ENCODE measurements at places on chromosomes 13 and 19. TPM values are rescaled to one million over a fixed set of nuclear protein-coding genes. Genes with fewer than 3 reads are reported as not detected.

GRCh38 chr13:98939660-98940191, 38.1 kb downstream of the DOCK9 start:
- no peak for DNase-seq

Gene PTOV1
- 45.1 TPM for total RNA-seq

DNA sequence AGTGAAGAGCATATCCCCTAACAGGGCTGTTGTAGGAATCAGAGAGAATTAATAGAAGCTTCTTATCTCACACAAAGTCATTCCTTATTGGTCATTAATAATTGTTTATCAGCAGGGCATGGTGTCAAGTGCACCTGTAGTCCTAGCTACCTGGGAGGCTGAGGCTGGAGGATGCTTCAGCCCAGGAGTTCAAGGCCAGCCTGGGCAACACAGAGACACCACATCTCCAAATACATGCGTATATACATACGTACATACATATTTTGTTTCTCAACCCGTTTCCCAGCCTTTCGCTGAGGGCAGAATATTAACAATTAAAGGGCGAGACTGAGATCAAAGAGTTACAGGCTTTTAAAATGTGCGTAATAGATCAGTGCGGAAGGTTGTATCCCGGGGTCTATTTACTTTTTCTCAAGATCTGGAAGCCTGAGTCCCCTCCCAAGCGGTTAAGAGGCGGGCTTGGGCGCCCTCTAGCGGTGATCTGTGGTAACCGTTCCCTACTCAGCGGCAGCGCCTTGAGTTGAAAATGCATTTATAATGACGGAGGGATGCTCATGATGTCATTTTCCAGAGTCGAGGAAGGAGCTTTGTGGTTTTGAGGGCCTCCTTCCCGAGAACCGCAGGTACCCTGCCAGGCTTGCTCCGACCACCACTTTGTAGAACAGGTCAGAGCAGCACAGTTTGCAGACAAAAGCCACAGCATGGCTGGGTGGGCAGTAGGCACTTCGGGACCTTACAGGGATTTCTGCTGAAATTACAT, 169.6 kb upstream of the GPR12 start:
- DNase-seq: peak; percentile 53

DNA sequence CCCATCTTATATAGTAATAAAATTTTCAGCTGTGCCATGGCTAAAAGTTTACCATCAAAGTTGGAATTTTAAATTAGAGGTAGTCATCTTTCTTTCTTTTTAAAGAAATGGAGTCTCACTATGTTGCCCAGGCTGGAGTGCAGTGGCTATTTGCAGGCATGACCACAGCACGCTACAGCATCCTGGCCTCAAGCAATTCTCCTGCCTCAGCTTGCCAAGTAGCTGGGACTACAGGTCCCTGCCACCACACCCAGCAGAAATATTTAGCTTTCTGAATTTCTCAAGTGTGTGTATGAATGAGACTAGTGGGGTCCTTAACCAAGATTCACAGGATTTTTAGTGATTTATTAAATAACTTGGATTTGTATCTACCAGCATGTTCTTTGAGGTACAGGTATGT, 30.5 kb upstream of the USPL1 start:
- no peak for DNase-seq

DNA sequence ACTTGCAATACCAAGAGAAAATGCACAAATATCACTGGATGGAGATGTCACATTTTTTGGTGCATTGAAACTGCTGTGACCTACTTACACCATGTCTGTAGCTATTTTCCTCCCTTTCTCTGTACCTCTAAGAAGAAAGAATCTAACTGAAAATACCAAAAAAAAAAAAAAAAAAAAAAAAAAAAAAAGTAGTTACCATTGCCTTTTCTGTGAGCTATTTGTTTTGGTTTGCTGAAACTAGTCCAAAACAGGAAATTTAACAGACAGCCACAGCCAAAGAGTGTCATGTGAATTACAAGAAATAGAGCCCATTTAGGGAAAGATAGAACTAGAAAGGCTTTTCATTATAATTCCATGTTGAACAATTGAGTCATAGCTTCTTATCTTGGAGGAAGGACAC, 37.3 kb downstream of the TNFSF13B start:
- no peak for DNase-seq

DNA sequence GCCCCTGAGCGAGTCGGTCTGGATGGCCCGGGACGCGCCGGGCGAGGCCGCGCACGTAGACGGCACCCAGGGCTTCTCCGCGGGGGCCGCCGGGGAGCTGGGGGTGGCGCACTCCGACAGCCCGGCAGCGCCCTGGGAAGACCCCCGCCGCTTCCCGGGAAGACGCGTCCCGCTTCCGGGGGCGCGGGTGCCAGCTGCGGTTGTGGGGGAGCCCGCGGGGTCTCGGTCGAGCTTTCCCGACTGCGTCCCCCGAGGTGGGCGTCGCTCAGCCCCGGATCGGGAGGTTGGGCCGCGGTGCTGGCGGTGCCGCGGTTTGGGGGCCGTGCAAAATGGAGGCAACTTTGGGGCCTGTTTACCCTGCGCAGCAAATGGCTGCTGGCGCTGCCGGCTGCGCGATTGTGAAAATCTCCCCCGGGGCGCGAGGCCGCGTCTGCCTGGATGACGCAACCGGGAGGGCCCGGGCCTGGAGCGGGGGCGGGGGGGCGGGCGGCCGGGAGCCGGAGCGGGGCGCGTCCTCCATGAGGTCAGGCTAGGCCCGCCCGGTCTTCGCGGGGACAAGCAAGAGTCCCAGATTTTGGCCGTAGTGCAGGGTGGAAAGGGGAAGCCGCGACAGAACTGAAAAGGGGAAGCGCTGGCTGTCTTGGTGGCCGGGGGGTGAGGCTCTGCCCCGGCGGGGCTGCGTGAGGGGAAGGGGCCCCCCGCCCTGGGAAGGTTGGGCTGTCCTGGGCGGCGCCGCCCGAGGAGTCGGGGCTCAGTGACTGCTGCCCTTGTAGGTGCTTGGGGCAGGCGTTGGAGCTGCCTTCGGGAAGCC, 11.3 kb downstream of the PEAK3 start:
- DNase-seq: peak; percentile 67

- peak; percentile 83 for DNase-seq
Observed at GRCh38 chr19:18425515-18426415, 6.6 kb downstream of the SSBP4 start.

- DNase-seq: no peak
Observed at GRCh38 chr13:65035302-65035701, 2194.8 kb downstream of the PCDH9 start.

GRCh38 chr13:107450431-107450830, 764.9 kb downstream of the LIG4 start:
- no peak for DNase-seq

DNA sequence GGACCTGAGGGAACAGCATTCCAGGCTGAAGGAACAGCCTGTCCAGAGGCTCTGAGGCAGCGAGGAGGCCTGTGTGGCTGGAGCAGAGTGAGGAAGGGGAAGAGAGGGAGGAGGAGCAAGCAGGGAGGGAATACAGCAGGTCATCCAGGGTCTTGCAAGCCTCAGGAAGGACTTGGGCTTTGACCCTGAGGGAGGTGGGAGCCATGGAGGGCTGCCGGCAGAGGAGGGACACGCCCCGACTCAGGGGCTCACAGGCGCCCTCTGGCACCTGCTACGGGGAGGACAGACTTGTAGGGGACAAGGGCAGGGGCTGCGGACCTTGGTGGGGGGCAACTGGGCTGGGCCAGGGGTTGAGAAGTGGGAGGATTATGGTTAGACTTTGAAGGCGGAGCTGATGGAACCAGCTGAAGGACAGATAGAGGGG, 4.7 kb downstream of the TINCR start:
- DNase-seq: no peak

GRCh38 chr13:76512721-76513145, 373.5 kb downstream of the KCTD12 start:
- peak; percentile 5 for DNase-seq

- no peak for DNase-seq
Observed at GRCh38 chr13:22926748-22927400, 253.9 kb upstream of the SGCG start.

Gene RAB11B
- total RNA-seq: 17.0 TPM

Measured in MG63 (cell line).